SK-N-DZ (cell line): ENCODE measurements at places on chromosomes 12 and 14.

DNA sequence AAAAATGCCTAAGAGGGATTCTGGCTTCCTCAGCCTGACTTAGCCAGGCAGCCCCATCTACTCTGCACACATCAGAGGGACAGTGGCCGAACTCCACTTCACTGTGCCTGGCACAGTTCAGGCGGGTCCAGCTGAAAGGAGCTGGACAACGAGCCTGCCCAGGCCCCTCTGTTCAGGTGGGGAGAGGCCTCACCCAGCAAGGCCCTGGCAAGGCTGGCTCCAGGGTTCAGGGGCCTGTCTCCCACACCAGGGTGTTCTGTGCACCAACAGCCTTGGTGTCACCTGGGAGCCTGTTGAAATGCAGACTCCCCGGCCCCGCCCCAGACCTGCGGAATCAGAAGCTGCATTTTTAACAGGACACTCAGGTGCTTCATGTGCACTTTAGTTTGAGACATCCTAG, 9.8 kb downstream of the FAM181A start:
- DNase-seq = no peak

GRCh38 chr12:82971584-82971983, 284.9 kb downstream of the TMTC2 start:
- no peak for DNase-seq

GRCh38 chr12:27361372-27361771, 28.7 kb downstream of the BMAL2 start:
- DNase-seq = no peak

DNA sequence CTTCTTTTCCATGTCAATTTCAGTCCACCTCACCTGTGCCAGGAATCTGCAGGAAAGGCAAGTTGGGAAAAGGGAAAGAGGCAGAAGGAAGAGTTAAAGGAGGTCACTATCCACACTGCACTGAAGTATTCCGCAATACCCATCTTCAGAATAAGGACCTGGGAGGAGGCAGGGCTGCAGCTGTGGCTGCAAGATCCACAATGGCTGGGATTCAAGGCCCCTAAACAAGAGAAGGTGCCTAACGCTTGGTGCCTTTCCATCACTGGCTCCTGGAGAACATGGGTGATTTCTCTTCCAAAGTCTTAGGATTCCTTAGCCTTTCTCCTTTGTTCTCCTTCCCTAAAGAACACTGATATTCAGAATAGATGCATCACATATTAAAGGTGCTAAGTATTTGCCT, 204.0 kb downstream of the GRIN2B start:
- DNase-seq = no peak

DNA sequence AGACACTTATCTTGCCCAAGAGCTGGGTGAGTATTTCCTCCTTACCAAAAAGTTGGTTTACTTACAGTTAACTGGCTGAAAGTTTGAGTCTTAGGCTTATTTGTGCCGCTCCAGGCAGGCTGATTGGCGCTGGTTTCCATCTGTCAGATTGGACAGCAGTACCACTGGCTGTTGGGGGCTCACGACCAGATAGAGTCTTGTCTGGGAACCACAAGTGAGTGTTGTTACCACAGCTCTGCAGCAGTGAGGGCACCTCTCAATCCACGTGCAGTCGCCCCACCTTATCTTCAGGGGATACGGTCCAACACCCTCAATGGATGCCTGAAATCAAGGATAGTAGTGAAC, 58.9 kb downstream of the DDX51 start:
- no peak for DNase-seq

DNA sequence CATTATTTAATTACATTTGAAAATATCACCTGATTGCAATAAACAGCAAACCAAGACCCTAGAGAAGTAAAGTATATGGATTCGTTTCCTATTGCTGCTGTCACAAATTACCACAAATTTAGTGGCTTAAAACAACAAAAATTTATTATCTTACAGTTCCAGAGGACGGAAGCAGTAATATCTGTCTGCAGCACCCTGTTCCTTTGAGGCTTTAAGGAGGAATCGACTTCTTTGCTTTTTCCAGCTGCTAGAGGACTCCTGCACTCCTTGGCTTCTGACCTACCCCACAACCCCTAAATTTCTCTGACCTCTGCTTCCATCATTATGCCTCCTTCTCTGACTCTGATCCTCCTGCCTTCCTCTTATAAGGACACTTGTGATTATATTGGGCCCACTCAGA, 23.8 kb upstream of the PPM1A start:
- no peak for DNase-seq
